ENCODE measurements at places on chromosomes 2 and 18.

DNA sequence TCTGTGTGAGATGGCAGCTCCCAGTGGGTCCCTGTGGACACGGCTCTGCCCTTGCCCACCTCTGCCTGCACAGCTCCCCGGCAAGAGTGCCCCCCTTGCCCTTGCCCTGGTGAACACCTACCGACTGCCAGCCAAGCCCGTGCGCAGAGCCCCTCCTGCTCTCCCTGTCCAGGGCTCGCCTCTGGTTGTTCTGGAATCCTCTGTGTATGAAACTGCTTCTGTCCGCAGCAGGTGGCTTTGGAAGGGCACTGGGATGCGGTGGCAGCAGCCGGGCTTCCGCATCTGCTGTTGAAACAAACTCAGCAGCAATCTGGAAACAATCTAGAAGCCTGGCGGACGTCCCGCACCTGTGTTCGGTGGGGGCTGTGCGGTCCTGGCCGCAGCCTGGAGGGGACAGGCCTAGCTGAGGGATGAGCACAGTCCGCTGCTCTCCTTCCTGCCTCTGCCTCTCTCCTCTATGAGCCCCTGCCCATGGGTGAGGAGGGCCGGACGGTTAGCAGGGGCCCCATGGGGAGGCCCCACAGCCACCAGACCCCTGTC, 34.0 kb upstream of the KLF11 start:
- no peak for DNase-seq

DNA sequence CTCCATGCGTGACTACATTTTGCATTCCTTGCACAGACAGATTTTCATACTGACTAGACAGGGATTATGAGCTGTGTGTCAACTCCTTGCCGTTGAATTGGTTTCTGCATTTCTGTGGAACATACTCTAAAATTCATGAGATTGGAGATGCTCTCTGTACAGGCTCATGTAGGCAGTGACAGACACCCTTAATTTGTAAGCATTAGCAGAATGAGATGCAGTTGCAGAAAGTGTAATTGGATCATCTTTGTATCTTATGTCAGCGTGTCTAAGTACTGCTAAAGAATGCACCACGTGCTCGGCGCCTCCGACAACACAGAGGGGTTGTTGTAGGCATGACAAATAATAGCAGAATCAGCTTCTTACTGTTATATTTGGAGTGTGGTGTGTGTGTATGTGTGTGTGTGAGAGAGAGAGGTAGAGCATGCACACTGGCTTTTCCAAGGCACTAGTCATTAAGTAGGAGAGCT, 212.4 kb downstream of the CMPK2 start:
- no peak for DNase-seq

DNA sequence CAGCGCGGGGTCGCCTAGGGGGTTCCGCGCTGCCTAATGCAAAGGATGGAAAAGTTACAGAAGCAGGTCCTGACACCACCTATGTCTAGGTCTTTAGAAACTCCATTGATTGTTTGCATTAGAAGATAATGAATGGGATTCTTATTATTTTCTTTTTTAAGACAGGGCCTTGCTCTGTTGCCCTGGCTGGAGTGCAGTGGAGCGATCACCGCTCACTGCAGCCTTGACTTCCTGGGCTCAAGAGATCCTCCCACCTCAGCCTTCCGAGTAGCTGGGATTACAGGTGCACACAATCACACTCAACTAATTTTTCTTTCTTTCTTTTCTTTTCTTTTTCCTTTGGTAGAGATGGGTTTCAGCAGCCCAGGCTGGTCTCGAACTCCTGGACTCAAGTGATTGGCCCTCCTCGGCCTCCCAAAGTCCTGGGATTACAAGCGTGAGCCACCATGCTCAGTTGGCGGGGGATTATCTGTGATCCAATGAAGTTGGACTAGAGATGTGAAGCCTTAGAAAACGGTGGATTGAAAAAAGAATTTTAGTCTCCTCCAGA, 761 bp upstream of the IDH1 start:
- no peak for DNase-seq

- peak; percentile 62 for DNase-seq
Observed at GRCh38 chr2:74843899-74844298, 10.0 kb downstream of the HK2 start.

DNA sequence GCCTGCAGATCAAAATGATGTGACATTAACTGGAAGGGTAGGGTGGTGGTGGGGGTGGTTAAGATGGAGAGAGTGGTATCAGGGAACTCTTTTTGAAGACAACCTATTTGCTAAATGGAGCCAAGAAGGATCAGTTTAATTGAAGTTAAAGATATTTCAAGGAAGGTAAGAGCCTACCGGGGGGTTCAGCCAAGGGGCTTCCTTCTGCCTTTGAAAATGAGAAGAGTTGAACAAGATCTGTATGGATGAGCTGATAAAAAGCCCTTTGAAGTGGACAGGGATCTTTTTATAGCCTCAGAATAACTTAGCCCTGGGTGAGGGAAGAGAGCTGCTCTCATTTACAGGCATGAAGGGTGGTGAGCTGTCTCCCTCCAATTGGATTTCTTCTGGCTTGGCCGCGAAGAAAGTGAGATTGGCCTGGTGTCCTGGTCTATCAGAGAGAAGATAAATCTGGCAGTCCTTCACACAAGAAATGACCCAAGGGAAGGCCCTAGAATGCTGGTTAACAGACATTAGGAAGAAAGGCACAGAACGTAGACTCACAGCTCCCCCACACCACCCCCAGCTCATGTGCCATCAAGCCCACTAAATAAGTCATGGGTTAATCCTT, 439.8 kb downstream of the TNS1 start:
- DNase-seq = no peak

DNA sequence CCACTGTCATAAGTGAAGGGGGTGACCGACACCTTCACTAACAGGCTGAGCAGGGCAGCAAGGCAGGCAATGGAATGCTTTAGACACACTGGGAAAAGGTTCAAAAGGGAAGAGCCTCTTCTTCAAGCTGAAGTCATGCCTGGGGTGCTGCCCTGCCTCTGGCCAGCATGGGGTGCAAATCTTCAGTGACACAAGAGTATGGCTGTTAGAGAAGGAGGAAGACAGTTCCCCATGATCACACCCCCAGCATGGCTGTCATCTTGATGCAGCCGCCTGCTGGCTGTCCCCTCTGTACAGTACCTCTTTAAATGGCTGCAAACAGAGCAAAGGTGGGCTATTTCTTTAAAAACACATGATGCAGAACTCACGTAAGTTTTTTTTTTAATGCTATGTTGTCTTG, 71.9 kb downstream of the INPP4A start:
- no peak for DNase-seq

DNA sequence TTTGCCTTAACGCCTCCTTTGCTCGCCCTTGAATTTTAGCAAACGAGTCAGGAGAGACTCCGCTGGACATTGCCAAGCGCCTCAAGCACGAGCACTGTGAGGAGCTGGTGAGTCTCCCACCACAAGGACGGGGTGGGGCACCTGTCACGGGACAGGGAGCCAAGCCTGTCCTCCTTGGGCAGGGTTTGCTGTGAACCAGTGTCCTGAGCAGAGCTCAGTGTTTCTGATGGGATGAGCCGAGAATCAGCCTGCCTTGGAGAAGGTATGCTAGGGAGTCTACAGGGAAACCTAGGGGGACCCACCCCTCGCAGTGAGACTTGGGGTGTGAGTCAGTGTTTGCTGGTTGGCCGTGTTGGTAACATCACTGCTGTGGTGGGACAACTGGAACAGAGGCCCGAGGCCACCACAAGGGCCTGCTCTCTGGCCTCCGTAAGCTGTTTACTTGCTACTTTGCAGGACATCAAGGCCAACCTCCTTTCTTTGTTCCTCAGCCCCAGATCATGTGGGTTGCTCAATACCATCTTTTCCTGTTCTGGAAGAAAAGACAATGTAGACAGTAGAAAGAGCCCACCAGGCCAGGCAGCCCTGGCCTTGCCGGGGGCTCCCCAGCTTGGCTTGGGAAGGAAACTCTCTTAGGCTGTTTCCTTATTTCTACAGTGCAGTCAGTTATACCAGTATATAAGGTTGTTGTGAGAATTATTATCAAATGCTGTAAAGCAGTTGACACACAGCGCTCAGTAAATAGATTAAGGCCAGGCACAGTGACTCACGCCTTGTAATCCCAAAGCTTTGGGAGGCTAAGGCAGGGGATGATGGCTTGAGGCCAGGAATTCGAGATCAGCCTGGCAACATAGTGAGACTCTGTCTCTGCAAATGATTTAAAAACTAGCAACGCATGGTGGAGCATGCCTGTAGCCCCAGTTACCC, 42.4 kb downstream of the ITGB1BP1 start:
- peak; percentile 89 for DNase-seq

DNA sequence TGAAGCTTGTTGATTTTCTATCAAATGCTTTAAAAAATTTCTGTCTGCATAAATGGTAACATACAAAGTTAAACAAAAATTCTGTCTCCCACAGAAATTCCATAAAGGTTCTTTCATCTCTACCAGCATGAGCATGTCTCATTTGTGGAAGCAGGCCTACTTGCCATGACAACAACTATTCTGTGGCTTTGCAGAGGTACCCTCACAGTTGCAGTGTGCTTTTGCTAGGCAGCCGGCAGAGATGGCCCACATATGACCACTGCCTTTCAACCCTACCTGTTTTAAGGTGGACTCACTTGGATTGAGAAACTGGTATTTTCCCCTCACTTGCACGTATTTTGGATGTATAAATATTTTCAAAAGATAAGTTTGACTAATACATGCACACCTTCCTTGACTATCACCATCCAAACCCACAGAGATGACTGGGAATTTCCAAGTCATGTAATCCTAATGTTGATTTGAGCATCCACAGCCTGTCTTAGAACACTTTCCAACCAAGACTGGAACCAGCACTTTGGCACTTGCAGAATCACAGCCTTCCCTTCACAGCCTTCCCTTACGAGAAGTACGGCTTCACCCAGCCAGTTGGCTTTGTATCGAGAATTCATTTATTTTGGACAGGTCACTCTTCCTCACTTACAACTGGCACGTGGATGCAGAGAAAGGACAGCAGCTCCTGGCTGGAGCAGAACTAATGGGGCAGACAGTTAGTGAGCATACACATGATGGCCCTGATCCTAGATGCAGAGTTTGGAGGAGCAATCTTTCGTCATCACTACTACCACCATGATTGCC, 9.3 kb upstream of the FHL2 start:
- no peak for DNase-seq

DNA sequence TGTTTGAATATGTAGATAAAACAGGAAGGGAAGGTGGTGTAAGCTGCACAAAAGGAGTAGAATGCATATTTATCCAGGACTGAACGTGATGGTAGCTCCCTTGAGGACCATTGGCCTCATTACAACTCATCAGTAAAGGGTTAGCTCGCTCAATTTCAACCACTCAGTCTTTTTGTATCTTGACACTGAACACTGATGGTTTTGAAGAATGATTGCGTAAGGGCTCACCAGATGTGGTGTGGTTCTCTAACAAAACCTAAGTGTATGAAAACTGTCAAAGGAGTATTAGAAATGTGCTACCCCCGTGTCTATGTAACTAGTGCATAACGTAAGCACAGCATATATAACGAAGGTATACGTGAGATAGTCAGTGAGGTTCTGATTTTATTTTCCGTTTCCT, 272.4 kb upstream of the THSD7B start:
- no peak for DNase-seq

DNA sequence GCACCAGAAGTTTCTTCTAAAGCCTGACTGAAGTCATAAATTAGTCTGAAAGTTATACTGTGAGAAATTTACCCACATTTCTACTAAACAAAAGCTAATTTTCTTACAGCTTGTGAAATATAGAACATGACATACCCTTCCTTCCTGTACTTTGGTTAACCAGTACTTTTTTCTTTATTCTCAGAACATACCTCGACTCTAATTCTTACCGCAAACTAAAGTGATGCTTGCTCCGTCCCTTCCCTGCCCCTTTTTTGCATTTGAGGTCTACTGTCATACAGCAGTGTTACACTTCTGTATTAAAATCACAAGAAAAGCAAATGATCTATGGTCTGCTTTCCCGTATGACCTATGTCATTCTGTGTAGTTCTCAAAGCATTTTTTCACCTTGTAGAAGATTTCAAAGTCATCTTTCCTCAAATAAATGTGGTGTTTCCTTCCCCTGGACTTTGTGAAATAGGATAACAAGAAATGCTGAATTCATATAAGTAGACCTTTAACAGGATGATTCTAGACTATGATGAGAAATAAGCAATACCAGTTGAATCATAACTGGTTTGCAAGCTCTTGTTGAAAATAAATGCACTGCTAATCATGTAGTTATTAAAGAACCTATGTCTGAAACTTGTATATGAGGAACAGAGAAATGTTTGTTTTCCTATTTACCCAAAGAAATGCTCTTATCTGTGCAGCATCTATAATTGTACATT, 30.4 kb downstream of the CYTIP start:
- DNase-seq = no peak

DNA sequence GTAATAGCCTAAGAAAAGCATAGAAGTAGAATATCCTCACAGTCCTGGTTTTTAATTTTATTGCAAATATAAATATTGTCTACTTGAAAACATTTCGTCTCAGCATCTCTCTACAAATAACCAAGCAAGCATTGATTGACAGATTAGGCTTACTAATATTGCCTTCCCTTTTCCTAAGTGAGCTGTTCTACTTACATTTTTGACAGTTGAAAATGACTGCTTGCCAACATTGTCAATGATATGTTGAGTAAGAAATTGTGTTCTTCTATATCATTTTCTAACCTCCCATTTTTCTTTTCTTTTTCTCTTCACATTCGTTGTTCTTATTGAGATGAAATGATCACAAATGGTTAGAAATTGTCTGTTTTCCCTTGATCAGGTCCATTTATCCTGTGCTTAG, 47.0 kb upstream of the STK39 start:
- DNase-seq = no peak

DNA sequence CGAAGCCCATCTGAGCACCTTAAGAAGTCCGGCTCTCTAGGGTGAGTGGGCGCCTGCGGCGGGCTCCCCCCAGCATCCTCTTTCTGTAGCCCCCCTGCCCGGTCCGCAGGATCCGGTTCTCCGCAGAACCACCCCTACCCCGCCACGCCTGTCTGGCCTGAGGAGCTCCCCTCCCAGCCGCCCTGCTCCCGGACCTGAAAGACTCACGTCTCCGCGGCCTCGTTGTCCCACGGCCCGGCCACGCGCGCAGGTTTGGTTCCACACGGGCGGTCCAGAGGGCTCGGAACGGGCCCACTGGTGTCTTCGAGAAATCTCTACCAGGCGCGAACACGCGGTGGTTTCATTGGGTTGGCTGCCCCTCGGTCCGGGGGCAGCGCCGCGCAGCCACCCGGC, 237 bp downstream of the SLC39A6 start:
- no peak for DNase-seq

GRCh38 chr2:138507267-138507666, 5.7 kb downstream of the SPOPL start:
- DNase-seq = no peak

- DNase-seq = no peak
Observed at GRCh38 chr2:108288534-108289106, at the start of gene SULT1C2. TSS of gene SULT1C2 (plus strand) at chr2:108288895. CDS start at chr2:108293668, 4,773 bp downstream.

GRCh38 chr2:39434233-39434897, 2.7 kb downstream of the MAP4K3 start:
- no peak for DNase-seq

- DNase-seq = no peak
Observed at GRCh38 chr2:146762786-146763185, 1082.0 kb upstream of the ACVR2A start.

Data from AG09319 (cell line).